Hypothalamus (tissue), 51 donors: ENCODE measurements at places on chromosomes 6 and 20.
A peak's percentile ranks its signal among the peaks of the same experiment; 100 is the strongest.

DNA sequence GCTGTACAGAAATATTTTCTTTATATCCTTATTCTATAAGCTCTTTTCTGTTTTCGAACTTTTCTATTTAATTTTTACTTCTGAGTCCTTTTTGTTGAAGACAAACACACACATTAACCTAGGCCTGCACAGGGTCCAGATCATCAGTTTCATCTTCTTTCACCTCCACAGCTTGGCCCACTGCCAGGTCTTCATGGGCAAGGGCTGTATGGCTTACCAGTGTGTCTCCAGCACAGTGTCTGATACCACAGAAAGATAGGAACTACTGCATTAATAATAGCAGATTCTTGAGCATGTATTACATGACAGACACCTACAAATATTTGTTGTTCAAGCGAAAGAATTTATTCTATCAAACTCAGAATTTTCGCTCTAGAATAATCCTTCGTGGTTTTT lies 24.4 kb downstream of the QKI start:
- no peak for DNase-seq

DNA sequence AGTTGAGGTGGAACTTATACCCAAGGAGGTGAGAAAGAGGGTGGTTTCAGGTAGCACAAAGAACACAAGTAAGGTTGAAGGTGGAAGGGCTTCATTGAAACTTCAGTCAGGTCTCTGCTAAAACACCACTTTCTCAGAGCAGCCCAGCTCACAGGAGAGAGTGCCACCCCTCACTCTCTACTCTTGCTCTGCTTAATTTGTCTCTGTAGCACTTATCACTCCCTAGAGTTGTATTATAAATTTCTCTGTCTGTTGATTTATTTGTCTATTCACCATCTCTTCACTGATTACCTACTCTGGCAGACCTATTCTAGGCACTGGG lies 353.8 kb upstream of the CNR1 start:
- no peak for DNase-seq

DNA sequence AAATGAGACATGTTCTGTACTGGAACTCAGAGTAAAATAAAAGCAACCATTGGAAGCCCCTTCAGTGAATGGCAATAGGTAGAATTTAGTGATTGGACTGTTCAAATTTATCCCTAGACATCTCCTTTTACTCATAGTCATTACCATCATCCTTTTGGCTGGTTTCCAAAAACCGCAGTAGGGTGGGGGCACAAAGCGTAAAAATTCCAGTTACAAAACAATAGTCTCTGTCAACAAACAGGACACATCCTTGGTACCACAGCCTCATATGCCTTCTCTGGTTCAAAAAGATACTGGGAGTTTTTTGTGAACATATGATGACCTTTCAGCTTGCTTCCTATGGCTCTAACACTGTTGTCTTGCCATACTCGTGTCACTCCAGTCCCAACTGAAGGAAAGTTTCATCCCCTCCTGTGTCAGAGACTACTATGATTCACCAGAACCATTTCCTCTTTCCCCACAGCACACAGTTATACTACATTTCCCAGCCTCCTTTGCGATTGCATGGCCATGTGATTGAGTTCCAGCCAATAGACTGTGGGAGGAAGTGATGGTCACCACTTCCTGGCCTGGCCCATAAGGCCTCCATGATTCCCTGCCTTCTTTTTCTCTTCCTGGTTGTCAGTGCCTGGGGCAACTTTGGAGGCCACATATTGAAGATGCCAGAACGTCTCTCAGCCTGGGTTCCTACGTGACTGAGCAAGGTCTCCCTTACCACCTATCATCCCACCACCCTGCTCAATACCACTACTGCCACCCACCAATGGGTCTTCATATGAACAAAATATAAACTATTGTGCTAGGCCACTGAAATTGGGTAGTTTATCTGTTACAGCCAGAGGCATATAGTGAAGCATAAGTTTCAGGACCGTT lies 162.4 kb downstream of the ID4 start:
- DNase-seq: no peak

- no peak for DNase-seq
Measured at GRCh38 chr20:45070932-45071632, 29.8 kb downstream of the KCNS1 start.

DNA sequence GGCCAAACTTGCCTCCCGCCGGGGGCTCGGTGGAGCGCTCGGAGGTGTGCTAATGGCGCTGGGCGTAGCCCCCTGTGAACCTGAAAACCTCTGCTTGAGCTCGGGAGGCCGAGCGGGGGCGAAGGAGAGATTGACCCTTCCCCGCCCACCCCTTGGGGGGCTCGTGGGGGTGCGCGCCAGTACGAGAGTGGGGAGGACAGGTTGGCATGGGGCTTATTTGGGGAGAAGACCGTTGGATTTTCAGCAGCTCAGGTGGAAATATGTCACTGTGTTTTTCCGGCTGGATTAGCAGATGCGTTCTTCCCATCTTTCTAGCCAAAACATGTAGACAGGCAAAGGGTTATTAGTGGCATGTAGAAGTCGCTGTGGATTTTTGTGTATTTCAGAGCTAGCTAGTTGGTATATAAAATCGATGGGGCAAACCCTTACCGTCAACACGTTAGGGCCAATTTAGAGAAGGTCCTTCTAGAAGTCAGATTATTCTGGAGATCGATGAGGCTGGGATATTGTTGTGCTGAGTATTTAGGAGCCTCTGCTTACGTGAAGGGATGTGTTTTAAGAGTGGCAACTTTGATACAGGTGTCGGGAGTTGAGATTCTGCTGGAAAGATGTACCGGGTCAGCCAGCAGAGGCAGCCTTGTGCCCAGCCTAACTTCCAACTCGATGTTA lies 525 bp downstream of the NCOA7 start:
- DNase-seq: peak; percentile 30
